Kidney tubule cell (primary cell): ENCODE measurements at places on chromosomes 6 and 20.

DNA sequence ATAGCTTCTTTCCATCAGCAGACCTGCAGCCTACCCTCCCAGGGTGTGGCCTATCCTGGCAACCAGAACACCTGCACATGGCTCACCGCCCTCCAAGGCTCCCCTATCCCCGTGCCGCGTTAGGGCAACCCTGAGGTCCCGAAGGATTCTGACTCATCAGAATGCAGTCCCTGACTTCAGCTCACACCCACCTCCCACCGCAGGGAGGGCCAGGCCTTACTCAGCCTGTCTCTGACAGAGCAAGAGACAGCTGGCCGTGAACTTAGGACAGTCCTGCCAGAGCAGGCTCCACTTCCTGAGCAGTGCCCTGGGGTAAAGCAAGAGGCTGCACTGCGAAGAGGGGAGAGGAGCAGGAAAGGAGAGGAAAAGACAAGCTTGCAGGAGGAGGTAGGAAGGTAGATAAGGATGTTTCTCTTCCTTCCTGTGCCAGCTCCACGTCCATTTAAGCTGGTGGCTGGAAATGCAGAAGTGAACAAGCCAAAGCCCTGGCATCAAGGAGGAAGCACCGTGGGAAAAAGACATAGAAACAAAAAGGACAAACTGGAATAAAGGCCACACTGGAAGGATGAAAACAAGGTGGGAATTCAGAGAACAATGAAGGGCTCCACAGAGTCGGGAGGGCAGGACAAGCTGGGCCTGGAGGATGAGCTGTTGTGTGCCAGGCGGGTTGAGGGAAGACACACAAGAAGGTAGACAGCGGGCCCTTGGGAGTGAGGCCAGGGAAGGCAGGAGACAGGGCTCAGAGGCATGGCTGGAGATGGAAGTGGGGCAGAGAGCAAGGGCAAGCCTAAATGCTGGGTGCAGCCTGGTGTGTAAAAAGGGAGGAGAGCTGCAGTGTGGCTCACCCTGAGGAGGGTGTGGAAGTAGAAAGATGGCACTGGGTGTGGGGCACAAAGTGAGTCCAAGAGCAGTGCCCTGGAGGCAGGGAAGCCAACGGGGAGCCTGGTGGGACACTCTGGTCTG is 102.7 kb downstream of the SLC23A2 start:
- peak; percentile 91 for DNase-seq

DNA sequence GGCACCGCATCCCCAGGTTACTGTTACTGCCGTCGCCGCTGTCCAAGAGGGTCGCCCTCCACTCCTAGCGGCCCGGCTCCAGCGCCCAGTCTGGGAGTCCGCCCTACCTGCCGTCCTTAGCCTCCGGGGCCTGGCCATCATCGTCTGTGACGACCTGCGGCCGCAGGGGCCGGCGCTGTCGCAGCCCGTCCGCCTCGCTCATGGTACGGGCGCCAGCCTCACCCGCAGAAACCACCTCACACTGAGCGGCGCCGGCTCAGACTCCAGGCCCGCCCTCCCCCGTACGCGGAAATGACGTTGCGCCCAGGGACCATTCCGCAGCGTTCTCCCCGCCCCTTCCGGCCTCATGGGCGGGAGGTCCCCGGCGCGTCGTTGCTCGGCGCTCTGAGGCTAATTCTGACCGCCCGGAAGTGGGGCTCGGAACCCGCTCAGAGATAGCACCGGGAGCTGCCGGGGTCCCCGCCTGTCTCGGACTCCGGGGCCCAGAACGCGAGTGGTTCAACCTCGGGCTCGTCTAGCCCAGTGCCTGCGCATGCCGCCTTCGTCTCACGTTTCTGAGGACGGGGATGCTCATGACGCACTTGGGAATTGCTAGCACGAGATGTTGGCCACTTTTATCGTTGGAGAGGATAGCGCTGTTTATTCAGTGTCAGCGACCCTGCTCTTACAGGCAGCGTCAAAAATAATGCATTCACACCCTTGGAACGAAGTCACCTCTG is at the start of gene APMAP:
Gene APMAP, minus strand, starts transcription at position 265 of the 719 bp plus-strand sequence. Its CDS starts 63 bp downstream, at position 202.
- peak; percentile 93 for DNase-seq

- DNase-seq, result no peak
Observed at GRCh38 chr6:25333471-25333870, 54.3 kb downstream of the CARMIL1 start.

- peak; percentile 21 for DNase-seq
Observed at GRCh38 chr6:63816982-63817436, 181.4 kb downstream of the PHF3 start.

- DNase-seq, result peak; percentile 74
Observed at GRCh38 chr20:19889011-19889953, 127.9 kb upstream of the NAA20 start.

- DNase-seq, result peak; percentile 19
Observed at GRCh38 chr20:13220904-13221297, at the start of gene ISM1. Gene ISM1 (plus strand): TSS chr20:13221274. CDS start chr20:13221777, 503 bp downstream.

DNA sequence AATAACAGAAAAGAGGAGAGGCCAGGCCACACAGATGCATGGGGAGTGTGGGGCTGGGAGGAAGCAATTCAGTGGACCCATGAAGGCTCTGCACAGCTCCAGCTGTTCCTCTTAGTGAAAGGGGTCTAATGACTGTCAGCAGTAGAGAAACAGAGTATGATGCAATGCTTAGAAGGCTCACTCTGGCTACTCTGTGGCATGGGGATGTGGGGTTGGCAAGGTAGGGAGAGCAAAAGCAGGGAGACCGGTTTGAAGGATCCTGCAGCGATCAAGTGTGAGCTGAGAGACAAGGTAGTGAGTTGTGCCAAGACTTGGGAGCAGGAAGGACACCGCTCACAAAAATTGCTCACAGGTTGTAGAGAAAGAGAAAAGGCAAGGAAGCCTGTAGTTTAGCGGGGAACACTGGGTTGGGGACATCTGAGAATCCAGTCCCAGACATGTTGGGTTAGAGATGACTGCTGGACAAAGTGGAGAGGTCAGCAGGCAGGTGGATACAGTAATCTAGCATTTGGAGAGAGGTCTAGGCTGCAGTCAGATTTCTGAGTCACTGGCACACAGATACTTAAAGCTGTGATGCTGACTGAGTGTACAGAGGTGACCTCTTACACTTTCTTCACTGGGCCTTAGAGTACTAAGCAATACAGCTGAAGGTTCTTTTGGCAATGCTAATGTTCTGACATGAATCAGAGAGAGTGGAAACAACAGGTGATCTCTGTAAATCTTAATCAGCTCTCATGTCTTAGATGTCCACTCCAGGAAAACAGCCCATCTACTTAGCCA is 27.1 kb downstream of the NAPB start:
- DNase-seq, result no peak

DNA sequence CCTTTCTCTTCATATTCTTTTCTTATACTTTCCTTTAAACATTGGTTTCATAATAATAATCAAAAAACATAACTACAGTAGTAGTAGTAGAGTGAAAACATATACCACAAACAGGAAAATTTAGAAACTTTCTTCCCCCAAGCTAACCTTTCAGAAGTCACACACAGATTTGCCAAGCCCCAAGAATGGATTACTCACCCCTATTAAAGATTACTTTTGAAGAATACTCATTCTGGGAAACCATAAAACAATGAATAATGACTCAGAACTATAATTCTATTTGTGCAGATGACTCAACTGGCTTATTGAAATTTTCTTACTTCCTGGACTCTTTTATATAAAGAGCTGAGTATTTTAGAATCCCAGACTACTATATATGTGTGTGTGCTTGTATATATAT is 119.4 kb upstream of the GJE1 start:
- peak; percentile 94 for DNase-seq

DNA sequence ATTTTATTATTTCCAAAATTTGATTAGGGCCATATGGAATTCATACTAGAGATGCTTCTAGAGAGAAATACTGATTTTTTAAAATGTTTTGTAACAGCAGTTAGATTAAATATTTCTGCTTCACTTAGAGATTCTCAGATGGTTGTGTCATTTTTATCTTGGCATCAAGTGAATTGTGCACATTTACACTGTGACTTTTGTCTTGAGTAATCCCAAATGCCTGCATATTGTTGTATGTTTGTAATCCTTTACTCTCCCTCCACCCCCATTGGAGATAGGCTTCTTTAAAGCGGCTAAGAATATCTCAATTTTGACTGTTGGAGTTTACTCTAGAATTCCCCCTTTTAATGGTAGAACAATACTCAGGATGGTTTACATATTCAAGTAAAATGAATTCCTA is 19.0 kb downstream of the STX16 start:
- no peak for DNase-seq

DNA sequence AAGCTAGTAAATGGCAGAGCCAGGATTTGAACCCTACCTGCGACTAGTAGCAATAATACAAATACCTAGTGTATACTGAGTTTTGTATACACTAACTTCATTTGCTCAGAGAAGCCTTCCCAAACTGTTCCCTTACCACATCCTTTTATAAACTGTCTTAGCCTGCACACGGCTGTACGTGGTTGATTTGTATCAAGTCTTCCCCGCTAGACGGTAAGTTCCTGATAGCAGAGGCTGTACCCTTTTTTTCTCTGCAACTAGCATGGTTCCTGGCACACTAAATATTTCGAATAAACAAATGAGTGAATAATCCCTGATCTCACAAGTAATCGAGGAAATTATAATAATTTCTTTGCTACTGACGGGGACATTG is 636 bp downstream of the RTF2 start:
- DNase-seq, result no peak

DNA sequence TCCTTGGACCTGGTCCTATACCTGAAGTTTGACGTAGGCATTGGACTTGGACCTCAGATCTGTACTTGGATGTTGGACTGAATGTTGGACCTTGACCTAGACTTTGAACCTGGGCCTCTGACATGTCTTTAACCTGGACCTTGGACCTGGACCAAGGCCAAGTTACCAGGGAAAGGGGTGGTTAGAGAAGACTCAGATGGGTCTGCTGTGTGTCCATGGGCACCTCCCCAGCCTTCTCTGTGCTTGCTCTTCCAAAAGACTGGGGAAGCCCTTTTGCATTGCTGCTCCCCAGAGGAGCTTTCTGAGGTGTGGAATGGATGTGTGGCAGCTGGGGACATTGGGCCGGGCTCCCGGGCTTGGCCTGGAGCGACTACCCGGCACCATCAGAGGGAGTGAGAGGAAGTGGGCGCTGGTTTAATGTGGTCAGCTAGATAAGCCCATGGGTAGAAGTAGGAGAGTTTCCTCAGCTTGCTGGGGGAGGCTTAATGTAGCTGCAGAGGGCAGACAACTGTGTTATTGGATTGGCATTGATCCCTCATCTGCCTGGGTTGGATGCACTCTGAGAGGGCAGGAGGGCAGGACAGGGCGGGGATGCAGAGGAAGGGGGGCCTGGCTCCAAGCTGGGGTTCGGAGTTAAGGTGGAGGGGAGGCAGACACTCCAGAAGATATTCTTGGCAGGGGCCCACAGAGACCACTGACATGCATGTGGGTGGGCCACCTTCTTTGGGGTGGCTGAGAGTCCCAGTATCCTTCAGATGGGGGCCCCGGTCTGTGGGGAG is 4.2 kb downstream of the SCRT2 start:
- no peak for DNase-seq

DNA sequence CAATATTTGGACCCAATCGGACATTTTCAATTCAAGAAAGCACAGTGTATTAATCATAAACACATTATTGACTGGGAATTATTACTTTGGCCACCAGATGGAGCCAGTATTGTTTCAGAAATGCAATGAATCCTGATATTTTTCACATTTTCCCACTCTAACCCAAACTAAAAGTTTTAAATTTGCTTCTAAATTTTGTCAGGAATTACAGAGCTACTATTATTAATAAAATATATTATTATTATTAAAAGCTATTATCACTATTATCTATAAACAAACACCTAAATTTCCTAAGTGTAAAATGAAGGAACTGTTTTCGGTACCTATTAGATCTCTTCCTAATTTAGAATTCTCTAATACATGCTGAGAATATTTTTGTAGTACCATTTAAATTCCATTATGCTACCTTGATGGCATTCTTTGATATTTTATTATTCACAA is 245.3 kb downstream of the OGFRL1 start:
- DNase-seq, result peak; percentile 37

DNA sequence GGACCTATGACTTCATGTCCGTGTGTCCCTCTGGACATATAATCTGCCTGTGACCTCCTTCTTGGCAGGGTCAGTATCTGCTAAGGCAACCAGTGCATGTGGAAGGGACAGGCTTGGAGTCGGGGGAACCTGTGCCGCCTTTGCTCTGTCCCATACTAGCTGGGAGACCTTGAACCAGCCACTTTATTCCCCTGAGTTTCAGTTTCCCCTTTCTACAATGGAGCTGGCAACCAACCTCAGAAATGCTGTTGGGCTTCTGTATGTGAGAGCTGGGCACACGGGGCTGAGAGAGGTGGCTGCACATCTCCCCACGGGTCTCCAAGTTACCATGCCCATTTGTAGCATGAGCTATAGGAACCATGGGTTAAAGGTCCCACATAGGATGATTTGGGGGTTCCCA is 53.8 kb downstream of the CD40 start:
- no peak for DNase-seq

DNA sequence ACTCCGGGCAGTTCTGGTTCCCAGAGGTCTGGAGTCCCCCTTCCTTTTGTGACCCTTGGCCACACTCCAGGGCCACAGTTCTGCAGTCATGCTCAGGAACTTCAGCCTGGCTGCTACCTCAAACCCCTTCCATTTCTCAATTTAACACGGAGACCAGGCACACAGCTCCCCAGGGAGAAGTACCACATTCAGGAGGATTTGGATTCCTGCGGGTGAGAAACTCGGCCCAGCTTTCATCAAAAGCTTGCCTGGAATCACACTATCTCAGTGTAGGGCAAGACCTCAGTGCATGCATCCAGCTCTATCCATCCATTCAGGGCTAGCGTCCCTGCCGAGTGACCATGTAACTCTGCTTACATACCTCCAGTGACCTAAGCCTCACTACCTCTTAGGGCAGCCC is 16.8 kb upstream of the IP6K3 start:
- no peak for DNase-seq

- no peak for DNase-seq
Observed at GRCh38 chr20:1945134-1945618, 48.7 kb downstream of the PDYN start.

- peak; percentile 43 for DNase-seq
Observed at GRCh38 chr6:34531580-34532201, 24.4 kb downstream of the SPDEF start.

GRCh38 chr20:64145458-64146300 is 18.6 kb upstream of the MYT1 start:
- DNase-seq, result no peak

- peak; percentile 77 for DNase-seq
Observed at GRCh38 chr6:27726619-27727023, 185.6 kb downstream of the OR2B2 start.

DNA sequence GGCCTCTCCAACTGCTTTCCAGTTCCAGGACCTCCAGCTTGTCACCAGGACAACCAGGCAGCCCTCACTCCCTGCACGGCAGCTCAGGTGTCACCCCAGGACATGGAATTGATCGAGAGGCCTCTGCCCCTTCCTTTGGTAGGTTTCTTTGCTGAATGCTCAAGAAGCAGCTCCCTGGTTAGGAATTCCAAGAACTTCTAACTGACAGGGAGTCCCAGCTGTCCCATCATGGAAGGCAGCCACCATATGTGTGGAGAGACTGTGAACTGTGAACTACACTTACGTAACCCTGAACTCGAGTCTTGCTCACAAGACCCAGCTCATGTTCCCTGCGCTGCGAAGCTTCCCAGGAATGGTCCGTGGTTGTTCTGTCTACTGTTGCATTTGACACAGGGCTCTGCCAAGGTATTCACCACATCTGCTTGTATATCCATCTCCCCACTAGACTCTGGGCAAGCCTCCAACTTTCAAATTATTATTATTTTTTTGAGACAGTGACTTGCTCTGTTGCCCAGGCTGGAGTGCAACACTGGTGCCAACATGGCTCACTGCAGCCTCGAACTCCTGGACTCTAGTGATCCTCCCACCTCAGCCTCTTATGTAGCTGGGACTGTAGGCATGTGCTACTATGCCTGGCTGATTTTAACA is 35.7 kb downstream of the MGME1 start:
- DNase-seq, result no peak
